ENCODE measurements at places on chromosomes 12 and 14.

- DNase-seq: no peak
These were observed 20.0 kb downstream of the RHOJ start for GRCh38 chr14:63224196-63224595.

DNA sequence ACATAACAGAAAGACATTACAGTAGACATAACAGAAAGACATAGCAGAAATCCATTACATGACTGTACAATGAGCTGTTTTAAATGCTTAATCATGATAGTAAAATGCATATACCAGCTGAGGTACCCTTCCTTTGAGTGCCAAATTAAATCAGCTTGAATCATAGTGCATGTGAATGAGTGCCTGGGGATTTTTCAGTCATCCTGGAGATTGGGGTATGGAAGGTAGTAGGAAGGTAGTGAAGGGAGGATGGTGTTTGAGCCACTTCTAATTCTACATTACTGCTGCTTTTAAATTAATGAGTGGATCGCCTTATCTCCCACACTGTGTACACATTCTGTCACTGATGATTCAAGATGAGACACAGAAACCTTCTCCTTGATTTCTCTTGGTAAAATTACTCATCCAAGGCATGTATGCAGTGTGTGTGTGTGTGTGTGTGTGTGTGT, 534.2 kb downstream of the LRFN5 start:
- no peak for DNase-seq

- DNase-seq: no peak
These were observed 48.6 kb downstream of the CACNA1C start for GRCh38 chr12:2101359-2101758.

- DNase-seq: no peak
These were observed 38.2 kb downstream of the PAWR start for GRCh38 chr12:79652521-79652920.

- DNase-seq: no peak
These were observed 49.9 kb downstream of the PTHLH start for GRCh38 chr12:27922531-27923139.

DNA sequence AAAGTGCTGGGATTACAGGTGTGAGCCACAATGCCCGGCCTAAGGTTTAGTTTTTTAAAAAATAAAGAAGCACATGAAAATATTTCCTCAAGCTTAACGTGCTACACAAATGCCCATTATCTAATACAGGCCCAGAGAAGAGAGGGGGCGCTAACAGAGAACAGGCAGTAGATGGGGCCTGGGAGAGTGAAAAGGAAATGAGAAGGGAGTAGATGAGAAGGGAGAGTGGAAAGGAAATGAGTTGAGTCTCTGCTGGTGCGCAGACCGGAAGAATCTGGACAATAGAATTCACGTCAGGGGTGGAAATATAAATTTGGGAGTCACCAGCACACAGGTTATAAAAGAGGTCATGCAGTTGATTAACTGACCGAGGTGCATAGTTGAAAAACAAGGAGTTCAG, 10.7 kb downstream of the PXN start:
- no peak for DNase-seq

DNA sequence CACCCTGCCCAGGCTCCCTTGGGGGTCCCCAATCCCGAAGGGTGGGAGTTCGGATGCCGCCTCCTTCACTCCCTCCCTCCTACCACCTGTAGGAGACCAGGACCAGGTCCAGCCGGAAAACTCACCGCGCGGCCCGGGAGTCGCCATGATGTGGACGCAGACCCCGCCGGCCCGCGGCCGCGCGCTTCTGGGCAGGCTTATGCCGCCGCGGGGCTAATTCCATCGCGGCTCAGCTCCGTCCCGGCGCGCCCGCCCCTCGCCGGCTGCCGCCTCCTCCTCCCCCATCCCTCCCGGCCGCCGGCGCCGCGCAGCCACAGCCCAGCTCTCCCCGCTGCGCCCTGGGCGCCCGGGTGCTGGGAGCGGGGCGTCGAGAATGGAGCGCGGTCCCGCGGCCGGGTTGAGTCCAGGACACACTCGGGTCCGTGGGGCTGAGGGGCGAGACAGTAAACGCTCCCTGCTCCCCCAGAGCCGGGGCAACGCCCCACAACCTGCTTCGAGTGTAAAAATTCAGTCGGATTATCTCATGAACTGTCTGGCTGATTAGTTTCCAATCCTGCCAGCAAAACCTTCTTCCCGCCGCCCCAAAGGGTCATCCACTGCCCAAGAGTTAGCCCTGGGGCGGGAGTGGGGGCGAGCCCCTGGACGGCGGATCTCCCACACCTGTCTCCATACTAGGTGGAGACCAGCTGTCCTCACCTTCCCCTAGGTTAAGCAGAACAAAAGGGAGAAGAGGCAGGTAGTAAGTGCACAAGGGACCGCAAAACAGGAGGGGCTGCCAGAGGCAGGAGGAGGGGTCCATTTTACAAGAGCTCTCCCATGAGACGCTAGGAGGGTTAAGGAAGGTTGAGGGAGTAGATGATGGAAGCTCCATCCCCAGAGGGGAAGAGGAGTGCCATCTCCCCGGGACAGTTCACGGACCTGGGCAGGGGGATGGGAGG, at the start of gene ANO2:
TSS of gene ANO2 (minus strand) at position 189 of the 938 bp plus-strand sequence. CDS start at position 147, 42 bp downstream.
- no peak for DNase-seq

DNA sequence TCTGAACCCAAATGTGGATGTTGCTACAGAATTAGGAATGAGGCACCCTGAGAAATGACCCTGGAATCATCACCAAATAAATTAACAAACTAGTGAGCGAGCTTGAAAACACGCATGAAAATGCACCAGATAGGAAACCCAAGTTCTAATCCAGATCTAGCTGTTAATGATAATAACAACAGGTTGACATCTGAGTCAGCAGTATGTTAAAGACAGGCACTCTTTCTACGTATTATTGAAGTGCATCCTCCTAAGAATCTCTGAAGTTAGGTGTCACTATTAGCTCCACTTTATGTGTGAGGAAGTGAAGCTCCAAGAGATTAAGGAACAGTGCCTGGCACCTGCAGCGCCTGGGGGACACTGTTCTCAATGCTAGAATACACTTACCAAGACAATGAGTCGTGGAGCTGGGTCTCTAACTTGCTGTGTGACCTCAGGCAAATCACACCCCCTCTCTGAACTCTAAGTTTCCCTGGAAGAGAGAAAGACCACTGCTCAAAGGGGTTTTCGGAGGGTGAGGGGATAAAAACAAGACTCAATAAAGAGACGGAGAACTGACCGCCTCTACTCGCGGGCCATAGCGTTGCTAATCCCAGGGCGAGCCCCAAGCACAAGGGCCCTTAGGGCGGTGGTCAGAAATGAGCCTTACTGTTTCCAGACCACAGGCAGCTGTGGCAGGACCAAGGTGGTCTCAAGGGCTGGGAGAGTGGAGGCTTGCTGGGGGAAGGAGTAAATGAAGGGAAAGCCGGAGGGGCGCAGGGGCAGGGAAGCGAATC, 2.1 kb downstream of the SLC6A12 start:
- no peak for DNase-seq

GRCh38 chr12:106583242-106584103, 669 bp downstream of the RFX4 start:
- no peak for DNase-seq

- DNase-seq: no peak
These were observed 110.1 kb upstream of the FAR2 start for GRCh38 chr12:29039013-29039412.

- no peak for DNase-seq
These were observed 69.2 kb downstream of the STAB2 start for GRCh38 chr12:103656291-103656690.

DNA sequence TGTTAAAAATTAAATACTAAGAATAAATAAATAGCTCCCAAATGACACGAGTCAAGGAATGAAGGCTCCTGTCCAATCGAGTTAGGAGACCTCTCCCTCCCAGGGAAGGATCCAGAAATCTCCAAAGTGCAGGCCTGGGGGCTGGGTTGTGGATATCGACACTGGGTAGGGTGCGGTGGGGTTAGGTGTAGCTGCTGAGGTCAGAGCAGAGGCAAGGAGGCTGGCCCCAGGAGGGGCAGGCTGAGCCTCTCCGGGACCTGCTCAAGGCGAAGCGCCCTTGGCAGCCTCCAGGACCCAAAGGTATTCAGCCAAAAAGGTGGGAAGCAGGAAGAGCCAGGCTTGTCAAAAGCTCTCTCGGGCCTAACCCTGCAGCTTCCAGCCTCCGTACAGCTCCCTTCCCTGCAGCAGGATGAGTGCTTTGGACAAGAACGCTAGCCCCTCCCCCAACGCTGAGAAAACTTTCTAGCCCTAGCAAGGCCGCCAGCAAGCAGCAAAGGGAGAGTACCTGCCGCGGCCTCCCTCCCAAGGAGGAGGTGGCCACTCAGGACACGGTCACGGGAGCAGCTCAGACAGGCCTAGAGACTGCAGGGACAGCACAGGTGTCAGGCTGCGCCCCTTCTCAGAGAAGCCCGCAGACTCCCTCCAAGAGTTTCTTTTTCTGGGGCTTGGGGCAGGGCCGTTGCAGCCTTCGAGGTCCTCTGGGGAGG, 3.7 kb upstream of the PNMA1 start:
- no peak for DNase-seq

- DNase-seq: no peak
These were observed 35.2 kb downstream of the CEP128 start for GRCh38 chr14:80906336-80906735.

DNA sequence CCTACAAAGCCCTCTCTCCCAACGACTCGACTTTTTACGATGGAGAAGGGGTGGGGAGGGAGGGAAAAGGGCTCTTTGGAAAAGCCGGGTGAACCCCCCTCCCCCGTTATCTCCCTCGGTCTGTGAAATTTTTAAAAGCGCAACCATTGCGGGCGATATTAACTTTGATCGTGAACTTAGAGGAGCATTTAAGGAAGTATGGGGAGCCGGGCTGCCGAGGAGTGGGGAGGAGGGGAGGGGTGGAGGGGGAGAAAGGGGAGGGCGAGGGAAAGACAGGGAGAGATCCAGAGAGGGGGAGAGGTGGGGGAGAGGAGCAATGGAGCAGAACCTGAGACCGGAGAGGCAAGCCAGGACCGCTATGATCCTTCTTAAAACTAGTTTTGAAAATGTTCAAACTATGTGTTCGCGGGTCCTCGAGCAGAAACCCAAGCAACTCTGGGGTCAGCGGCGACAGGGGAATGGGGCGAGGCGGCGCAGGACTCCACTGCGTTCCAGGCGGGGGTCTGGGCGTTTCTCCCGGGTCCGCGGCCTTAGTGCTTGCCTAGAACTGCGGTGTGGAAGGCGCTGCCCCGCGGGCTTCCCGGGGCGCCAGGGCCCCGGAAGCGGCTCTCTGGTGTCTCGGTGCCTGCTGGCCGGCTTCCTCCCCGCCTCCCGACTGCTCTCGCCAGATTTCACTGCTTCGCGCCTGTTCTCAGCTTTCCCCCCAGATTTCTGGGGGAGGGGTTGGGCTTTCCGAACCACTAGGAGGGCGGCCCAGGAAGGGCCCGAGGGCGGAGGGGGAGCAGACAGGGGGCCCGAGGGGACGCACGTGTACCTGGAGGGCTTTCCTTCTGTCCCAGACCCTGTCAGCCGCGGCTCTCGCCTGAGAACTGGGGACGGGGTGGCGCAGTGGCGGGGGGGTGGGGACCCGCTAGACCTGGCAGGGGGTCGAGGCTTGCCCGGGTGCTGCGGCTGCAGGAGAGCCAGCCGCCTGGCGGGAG, at the start of gene HOTAIR:
TSS of gene HOTAIR (minus strand) at position 871 of the 980 bp plus-strand sequence.
- DNase-seq: no peak

- no peak for DNase-seq
These were observed 22.7 kb upstream of the PPM1A start for GRCh38 chr14:60226298-60226697.

DNA sequence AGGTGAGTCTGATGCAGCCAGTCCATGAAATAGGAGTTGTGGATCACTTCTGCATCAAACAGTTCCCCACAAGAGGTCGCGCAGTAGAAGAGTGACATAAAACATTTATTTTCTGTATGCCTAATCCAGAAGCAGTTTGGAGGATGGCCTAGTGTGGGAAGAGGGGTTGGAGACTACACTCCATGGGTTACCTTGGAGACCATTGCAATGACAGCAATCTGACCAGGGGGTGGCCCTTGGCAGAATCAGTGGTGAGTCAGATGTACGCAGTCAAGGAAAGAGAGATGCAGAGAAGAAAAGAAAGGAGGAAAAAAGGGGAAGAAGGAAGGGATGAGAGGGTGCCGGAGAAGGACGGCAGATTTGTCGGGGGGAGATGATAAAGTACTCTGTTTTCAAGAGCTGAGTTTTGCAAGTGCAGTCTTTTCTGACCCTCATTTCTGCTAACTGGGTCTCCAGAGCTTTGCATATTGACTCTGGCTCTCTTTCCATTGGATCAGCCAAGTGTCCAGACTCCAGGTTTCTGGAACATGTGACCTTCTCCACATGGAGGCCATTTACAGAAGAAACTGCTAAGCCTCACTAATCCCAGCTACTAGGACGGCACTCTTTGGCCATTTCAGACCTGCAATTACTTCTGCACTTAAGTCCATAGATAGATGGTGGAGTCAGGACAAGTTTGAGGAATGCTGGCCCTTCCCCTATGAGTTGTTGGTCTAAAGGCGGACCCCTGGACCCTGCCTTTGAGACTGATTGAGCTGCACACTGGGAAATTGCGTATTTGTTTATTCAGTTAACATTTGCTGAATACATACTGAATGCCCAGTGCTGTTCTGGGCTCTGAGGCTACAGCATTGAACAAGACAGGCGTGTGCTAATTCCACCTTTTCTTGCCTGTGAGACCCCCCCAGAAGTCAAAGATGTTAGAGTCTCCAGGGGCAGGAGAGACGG, 424.2 kb downstream of the BCL11B start:
- no peak for DNase-seq

GRCh38 chr14:83425138-83425537, 1891.5 kb upstream of the SEL1L start:
- no peak for DNase-seq

- DNase-seq: no peak
These were observed 557.0 kb downstream of the SLC6A15 start for GRCh38 chr12:84355561-84355960.

- DNase-seq: peak; percentile 4
These were observed 830.1 kb upstream of the MGAT4C start for GRCh38 chr12:87086118-87086891.

GRCh38 chr12:75781532-75782046, 250.0 kb downstream of the PHLDA1 start:
- no peak for DNase-seq

DNA sequence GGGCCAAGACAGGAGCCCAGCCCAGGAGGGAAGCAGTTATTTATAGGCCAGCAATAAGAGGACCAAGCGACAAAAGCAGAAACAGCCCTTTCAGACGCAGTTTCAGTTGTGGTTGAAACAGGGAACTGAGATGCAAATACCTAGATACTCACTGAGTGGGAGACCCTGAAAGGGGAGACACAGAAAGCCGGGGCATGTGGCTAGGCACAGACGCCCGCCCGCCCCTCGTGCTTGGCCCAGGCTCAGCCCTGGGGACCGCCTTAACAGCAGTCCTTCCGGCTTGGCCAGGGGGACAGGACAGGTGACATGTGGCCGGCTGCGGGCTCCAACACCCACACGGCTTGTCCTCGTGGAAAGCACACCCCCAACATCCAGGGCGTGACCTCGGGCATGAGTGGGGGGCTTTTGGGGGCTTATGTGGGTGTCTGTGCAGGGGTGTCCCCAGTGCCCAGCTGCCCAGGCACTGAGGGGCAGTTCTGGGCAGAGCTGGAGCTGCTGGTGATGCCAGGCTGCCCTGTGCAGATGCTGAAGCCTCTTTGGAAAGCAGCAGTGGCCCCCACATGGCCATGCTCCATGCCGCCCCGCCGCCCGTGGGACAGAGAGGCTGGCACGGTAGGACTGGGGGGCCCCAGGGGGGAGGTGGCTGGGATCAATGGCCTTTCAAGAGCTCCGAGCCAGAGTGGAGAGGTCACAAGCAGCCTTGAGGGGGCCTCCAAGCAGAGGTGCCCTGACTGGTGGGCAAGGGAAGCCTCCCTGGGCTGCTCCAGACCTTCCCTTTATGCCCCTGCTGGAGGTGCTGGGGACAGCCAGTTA, 2.1 kb downstream of the PLD4 start:
- no peak for DNase-seq

GRCh38 chr14:104245075-104245474, 106.7 kb downstream of the KIF26A start:
- DNase-seq: no peak

- DNase-seq: no peak
These were observed 3.2 kb downstream of the OR4K2 start for GRCh38 chr14:19878029-19878642.
